Stomach (tissue), 19 donors: ENCODE measurements at places on chromosomes 1 and 21. TPM values are rescaled to one million over a fixed set of nuclear protein-coding genes. Genes with fewer than 3 reads are reported as not detected.
A peak's percentile ranks its signal among the peaks of the same experiment; 100 is the strongest.

The CLEC20A gene
- total RNA-seq = not detected

The SPRR5 gene
- not detected for total RNA-seq

The TSACC gene
- not detected for total RNA-seq

The LMX1A gene
- not detected for total RNA-seq

The CCDC181 gene
- 0.73 TPM for total RNA-seq

- no peak overlapping the region for H3K4me3 ChIP-seq
- no peak for DNase-seq
- no peaks in the 10 kb centered on the region for H3K4me1 ChIP-seq
- no peaks in the 10 kb centered on the region for H3K27me3 ChIP-seq
- no peaks in the 10 kb centered on the region for H3K36me3 ChIP-seq
Measured at GRCh38 chr21:35824136-35824535, 236.2 kb downstream of the SETD4 start.

DNA sequence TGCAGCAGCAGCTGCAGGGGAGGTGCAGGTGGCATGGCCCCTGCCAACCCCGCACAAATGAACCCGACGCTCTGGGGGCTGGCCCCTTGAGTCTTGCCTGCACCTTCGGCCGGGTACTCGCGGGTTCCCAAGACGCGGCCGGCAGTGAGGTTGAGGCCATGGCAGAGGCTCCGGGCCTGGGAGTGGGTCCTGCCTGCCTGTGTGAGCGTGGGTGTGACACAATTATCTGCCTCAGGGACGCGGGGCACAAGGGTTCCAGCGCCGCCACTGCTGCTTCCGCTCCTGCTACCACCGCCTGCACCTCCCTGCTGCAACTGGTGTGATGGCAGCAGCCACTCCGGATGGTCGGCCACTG is 20.9 kb upstream of the TGFB2 start:
- no peak overlapping the region for H3K4me3 ChIP-seq
- DNase-seq = no peak
- no peak overlapping the region for H3K27ac ChIP-seq
- H3K27me3 ChIP-seq = no peaks in the 10 kb centered on the region

GRCh38 chr1:211339631-211340041 is 13.0 kb downstream of the TRAF5 start:
- H3K4me1 ChIP-seq = peaks cover 79% of the 10 kb centered on the region
- no peak overlapping the region for H3K27ac ChIP-seq
- no peaks in the 10 kb centered on the region for H3K27me3 ChIP-seq
- DNase-seq = peak; percentile 25
- H3K4me3 ChIP-seq = no peak overlapping the region

DNA sequence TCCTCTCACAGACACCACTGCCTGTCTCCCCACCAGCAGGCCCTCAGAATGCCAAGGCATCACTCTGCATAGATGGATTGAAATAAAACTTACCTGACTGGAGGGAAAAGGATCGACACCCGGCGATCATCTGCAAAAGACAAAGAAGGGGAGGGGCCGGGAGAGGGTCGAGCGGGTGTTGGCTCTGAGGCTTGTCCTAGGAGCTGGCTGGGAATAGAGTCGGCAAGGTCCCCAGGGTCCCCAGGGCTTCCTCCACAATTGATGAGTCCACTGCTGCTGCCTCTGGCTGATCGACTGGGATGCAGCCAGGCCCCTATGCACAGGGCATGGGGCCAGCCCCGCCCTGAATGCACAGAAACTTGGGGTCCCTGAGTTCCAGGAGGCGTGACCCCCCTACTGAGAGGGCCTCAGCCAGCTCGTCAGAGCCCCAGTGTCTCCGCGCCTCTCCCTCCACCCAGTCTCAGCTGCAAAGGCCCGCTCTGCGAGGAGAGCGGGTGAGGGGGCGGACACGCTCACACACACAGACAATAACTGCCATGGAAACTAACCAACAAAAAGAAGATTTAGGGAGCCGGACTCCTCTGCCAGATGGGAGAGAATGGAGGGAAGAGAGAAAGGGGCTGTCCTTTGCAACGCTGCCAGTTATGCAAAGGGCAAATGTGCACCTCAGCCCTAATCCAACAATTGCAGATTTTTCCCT is at the start of gene KLHDC8A:
Gene KLHDC8A, minus strand, starts transcription at position 483 of the 700 bp plus-strand sequence. CDS start 13,318 bp downstream, outside the sequence.
- no peaks in the 10 kb centered on the region for H3K27me3 ChIP-seq
- peaks cover 13% of the 10 kb centered on the region for H3K4me1 ChIP-seq
- no peaks in the 10 kb centered on the region for H3K36me3 ChIP-seq
- H3K4me3 ChIP-seq = no peak within 1 kb of the TSS
- no peak for DNase-seq
- H3K27ac ChIP-seq = no peak within 1 kb of the TSS

DNA sequence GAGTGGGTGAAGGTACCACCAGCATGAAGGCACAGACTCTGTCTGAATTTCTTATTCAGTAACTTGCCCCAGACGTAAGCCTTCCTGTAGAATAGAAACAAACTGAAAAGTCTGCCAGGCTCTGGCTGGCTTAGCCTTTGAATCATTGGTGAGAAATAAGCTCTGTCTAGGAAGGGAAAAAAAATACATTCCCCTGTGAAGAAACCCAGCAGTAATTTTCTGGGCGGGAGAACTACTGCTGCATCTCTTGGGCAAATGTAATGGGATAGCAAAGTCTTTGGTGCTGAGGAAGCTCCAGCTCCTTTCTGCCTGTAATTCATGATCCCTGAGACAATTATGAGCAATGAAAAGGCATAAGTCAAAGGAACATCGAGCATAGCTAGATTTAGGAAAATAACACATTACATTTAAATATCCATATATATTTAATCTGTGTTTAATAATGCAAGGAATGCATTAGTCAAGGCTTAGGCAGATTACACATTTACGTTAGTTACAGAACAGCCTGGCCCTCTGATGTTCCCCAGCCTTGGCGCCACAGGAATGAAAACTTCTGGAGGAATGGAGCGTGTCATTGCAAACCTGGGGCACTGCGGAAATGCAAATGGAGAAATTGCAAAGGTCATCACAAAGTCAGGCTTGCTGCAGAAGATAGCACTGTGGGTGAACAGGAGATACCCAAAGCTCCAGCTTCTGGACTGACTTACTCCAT is 216.3 kb upstream of the CAMK1G start:
- no peaks in the 10 kb centered on the region for H3K4me1 ChIP-seq
- H3K4me3 ChIP-seq = no peak overlapping the region
- H3K27ac ChIP-seq = no peak overlapping the region
- no peaks in the 10 kb centered on the region for H3K36me3 ChIP-seq
- no peak for DNase-seq

GRCh38 chr1:42660907-42661500 is 2.8 kb downstream of the PPIH start:
- H3K36me3 ChIP-seq = peaks cover 61% of the 10 kb centered on the region
- no peak overlapping the region for H3K4me3 ChIP-seq

DNA sequence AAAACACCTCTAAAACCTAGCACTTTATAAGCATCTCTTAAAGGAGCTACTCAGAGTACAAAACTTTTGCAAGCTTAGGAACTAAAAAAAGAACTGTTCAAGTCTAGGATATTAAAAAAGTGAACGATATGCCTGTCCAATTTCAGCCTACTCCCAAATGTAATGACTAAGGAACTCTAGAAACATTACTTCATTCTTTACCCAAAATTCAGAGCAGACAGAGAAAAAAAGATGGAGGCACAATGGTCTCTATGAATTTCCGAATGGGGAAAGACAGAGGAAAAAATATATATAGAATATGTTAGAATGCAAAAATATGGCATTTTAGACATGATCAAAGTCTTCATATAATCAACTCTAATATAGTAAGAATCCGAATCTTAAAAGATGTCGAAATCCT is 61.2 kb downstream of the TP53BP2 start:
- DNase-seq = no peak
- H3K4me3 ChIP-seq = no peak overlapping the region
- no peak overlapping the region for H3K27ac ChIP-seq
- H3K27me3 ChIP-seq = no peaks in the 10 kb centered on the region

DNA sequence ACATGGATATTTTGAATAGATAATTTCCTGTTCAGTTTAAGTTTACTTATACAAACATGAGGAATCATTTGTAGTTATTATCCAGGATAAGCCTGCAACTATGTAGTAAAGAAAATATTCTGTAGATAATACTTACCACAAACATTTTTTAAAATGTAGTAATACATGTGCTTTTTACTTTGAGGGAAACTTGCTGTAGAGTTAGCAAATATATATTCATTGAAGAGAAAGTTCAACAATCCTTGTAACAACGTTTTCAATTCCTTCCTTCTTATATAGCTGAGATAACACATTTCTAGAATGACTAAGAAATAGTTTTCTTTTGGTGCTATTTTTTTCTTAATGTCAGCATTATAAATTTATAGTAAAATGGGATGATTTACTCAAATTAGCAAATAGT is 664.6 kb upstream of the ADAMTS5 start:
- no peak overlapping the region for H3K4me3 ChIP-seq
- no peak overlapping the region for H3K27ac ChIP-seq
- no peaks in the 10 kb centered on the region for H3K36me3 ChIP-seq
- no peaks in the 10 kb centered on the region for H3K27me3 ChIP-seq
- no peak for DNase-seq
- no peaks in the 10 kb centered on the region for H3K4me1 ChIP-seq

GRCh38 chr1:227744668-227745067 is 9.4 kb downstream of the SNAP47 start:
- H3K27ac ChIP-seq = no peak overlapping the region
- peaks cover 25% of the 10 kb centered on the region for H3K36me3 ChIP-seq
- peaks cover 14% of the 10 kb centered on the region for H3K4me1 ChIP-seq
- H3K27me3 ChIP-seq = no peaks in the 10 kb centered on the region

- no peak for DNase-seq
- H3K27ac ChIP-seq = peak overlapping the region; percentile 42
Measured at GRCh38 chr1:244214009-244214967, 163.2 kb downstream of the ZBTB18 start.

GRCh38 chr21:42154237-42155044 is 64.5 kb upstream of the ABCG1 start:
- H3K4me1 ChIP-seq = peaks cover 14% of the 10 kb centered on the region
- H3K27me3 ChIP-seq = peaks cover 16% of the 10 kb centered on the region
- no peak overlapping the region for H3K4me3 ChIP-seq
- H3K27ac ChIP-seq = no peak overlapping the region
- H3K36me3 ChIP-seq = no peaks in the 10 kb centered on the region
- DNase-seq = peak; percentile 3
